Stimulated activated naive CD4-positive, alpha-beta T cell treated with Interleukin-2 at 50 U/mL for 16 hours (primary cell): ENCODE measurements at places on chromosomes 12 and 14.

DNA sequence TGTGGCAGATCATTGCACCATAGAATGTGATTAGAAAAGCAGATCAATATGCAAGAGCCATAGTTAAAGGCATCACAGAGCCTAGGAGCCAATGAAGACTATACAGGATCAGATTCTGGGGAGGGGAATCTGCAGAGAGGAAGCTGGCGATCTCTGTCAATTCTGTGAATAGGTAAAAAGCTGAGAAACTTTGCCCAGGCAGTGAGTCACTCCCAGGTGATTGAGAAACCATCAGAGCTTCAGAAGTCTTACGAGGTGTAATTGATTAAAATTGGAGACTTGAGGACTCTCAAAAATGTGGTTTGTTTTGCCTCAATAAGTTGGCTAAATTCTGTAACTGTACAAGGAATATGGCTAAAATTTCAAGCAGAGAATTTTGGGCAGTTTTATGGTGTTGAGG is 41.7 kb upstream of the TSPAN11 start:
- DNase-seq, result no peak

DNA sequence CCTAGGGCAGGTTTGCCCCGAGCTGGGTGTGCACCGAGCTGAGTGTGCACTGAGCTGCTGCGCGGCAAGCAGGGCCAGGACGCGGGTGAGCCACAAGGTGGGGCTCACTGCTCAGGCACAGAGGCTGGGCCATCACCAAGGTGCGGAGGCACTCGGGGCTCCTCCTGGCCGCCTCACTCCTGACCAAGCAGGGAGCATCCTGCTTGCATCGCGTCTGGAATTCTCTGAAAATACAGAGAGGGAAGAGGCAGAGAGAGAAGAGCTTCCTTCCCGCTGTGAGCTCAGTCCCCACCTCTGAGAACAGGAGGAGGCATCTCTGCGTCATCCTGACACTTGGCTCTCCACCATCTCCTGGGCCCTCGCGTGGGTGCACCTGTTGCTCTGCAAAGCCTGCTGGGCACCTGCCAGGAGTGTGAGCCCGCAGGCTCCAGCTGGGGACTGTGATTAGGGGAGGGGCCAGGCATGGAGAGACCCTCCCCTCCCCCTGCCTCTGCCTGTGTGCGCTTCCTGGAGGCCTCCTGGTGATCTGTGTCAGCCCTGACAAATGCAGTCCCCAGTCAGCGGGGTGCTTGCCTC is 116.3 kb downstream of the GLT1D1 start:
- no peak for DNase-seq

DNA sequence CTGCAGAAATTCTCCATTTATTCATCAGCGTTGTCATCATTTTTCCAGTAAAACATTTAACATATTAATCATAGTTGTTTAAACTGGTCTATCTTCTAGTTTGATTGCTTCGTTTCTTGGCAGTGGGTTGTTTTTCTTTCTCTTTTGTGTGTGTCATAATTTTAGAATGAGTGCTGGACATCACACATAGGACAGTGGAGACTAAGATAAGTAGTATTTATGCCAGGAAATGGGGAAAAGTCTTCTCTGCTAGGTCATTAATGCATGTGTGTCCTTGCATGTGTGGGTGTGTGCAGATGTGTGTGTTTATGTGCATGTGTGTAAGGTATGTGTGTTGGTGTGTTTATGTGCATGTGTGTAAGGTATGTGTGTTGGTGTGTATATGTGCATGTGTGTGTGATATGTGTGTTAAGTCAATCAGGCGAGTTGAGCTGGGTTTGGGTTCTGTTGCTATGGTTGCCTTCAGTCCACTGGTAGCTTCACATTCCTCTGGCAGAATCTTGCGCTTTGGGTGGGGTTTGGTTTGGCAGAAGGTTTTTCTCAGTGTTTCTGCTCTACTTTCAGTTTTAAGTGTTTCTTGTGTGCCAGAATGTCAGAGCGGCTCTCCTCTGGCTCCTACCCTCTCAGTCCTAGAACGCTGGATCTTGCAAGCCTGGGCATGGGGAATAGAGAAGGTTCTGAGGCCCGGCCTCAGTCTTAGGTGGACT is 7.8 kb upstream of the ADGRD1 start:
- no peak for DNase-seq

DNA sequence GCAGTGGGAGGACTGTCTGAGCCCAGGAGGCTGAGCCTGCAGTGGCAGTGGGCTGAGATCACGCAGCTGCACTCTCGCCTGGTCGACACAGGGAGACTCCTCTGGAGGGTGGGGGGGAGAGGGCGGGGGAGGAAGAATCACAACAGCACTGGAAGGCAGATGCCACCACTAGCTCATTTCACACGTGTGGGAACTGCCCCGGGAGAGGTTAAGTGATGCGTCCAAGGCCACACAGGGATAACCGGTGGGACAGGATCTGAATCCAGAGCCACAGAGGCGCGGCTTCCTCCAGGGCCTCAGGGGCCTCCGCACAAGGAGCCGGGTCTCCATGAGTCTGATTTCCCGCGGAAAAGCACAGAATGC is 20.8 kb downstream of the STX2 start:
- DNase-seq, result no peak

DNA sequence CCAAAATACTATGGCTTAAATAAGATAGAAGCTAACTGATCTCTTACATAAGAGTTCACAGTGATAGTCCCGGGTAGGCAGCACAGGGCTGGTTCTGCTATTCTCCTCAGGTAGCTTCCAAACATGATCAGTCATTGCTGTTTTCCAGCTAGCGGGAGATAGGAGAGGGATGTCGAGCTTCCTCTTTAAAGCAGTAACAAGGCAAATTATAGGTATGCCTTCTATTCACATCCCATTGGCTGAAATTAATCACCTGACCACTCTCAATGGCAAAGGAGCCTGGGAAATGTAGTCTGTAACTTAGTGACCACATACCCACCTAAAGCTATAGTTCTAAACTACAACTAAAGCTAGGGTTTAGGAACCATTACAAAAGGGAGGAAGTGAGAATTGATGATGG is 34.5 kb upstream of the VRK1 start:
- no peak for DNase-seq

DNA sequence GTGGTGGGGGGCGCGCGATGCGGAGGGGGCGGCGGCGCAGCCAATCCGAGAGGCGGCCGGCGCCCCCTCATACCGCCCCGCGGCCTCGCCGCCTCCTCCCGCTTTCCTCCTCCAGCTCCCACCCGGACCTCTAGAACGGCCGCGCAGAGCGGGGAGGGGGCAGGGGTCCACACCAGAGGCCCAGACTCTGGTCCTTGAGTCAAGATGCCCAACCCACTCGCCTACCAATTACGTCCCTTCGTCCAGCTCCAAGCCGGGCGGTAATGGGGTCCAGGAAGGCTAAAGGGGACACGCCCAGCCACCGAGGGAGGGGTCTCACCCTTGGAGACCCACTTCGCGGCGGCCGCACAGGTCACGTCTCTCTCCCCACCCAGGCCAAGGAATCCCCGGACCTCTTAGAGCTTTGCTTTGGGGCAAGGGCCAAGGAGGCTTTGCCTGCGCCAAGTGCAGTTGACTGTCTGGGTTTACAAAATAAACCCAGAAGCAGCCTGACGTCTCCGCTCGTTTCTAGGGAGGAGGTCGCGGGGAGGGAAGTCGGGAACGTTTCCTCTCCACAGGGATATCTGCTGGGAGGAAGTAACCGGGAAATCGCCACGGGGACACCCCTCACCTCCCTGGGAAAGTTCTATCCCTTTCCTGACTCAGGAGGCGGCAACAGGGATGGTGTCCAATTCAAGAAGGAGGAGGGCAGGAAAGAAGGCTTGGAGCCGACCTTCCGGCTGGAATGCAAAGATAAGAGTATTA is 394 bp upstream of the AMIGO2 start:
- DNase-seq, result peak; percentile 37

DNA sequence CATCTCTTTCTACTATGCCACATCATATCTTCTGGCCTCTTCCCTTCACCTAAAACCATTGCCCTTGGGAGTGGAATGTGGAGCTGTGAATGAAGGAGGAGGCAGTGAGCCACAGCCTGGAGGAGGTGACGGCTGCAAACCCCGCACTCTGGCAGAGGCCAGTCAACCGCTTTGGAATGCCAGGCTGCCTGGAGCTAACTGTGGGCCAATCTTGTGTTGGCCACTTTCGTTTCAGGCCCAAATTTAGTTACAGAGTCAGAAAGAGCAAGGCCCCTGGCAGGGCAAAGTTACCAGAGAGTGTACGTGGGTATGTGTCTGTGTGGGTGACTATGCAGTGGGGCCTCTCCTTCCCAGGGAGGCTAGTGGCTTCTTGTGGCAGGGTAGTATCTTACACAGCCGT is 40.1 kb downstream of the CACNA1C start:
- no peak for DNase-seq

DNA sequence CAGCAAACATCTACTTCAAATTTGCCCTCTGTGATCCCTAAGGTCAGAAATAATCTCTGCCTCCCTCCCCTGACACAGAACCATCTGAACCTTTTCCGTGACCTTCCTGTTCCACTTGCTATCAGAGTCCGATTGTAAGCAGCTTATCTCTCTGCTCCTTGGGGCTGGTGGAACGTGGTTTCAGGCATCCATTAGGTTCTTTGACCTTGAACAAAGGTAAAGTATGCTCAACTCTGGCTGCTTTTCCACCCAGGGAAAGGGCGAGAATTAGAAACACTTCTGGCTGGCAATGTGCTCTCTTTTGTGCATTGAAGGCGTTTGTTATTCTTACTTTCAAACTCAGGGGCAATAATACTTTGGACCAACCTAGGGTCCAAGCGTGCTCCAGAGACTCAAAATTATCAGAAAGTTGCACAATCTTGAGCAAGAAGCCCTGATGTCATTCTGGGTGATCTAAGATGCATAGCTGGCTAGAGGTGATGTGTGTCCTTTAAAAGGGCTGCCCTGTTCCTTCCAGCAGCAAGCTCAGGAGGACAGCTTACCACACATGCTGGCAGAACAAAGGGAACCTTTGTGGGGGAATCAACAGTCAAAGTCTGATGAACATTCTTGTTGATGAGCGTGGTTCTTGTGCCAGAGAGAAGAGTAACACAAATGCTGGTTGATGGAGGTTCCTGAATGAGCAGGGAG is 29.8 kb downstream of the ADGRD1 start:
- no peak for DNase-seq

GRCh38 chr12:32104572-32105355 is 1.9 kb upstream of the BICD1 start:
- DNase-seq, result no peak

- DNase-seq, result no peak
Measured at GRCh38 chr12:132170094-132170636, 25.9 kb downstream of the NOC4L start.

DNA sequence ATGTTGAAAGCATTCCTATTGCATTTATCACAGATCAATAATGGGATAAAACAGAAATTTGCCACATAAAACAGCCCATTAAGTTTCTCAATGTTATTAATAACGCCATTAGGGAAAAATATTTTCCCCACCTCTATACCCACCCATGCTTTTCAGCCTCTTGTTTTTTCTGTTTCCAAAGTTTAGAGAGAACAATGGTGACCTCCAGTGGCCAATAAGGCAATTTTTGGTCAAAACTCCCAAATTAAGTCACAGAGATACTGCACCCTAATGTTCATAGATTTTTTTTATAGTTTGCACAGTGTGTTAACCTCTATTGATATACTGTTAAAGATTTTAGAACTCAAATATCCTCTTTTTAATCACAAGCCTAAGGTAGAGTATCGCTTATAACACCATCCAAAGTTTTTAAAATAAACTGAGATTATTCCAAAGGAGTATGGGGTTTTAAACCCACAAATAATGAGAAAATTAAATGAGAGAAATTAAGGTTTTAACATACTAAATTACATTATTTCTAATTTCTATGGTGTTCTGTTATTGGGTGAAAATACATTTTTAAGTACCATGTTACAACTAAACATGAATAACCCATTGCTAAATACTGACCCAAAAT is 184.7 kb upstream of the DCN start:
- no peak for DNase-seq

- no peak for DNase-seq
Measured at GRCh38 chr14:30354439-30354838, 204.5 kb upstream of the G2E3 start.

DNA sequence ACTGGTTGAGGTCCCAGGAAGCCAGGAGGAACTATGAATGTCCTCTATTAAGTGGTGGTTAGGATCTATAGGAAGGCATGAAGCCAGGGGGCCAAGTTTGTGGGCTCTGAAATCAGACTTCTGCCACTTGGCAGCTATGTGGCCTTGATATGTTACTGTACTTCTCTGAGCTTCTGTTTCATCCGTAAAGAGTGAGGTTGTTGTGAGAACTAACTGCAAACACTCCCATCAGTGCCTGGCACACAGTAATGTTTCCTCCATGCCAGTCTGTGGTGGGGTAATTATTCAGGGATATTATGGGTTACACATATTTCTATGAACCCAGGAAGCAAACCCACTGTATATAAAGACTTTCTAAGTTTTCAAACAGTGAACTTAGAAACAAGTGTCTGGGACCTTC is 57.4 kb downstream of the PLXNC1 start:
- no peak for DNase-seq

DNA sequence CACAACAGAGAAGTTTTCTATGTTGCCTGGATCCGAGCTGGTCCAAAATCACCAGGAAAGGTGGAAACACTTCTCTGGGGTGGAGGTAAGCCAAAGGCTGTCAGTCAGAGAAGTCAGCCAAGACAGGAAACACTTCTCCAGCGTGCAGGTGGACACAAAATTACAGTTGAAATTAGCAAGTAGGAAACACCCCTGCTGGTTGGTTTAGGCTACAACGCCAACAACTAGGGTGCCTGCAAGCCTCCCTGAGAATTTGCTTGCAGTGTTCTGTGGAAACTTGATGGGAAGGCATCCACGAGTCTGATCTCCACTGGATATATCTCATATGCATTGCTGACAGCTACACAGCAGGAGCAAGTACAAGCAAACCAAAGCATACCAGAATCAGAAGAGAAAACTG is 600.5 kb downstream of the RERGL start:
- no peak for DNase-seq

GRCh38 chr12:83939718-83940117 is 972.9 kb downstream of the SLC6A15 start:
- DNase-seq, result no peak

GRCh38 chr12:110179291-110179690 is 55.1 kb downstream of the IFT81 start:
- DNase-seq, result no peak

DNA sequence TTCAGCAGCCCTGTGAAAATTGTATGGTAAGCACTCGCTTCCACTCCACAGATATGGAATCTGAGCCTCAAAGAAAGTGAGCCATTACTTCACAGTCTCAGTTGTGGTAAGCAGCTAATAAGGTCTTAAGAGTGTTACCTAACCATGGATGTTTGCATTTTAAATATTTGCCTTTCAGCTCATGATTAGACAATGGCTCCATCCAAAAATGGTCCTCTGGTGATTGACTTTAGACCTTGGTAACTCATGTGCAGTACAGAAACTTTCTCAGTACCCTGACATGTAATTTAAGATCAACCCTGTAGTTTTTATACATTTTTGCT is 1.8 kb downstream of the A2M start:
- DNase-seq, result no peak

DNA sequence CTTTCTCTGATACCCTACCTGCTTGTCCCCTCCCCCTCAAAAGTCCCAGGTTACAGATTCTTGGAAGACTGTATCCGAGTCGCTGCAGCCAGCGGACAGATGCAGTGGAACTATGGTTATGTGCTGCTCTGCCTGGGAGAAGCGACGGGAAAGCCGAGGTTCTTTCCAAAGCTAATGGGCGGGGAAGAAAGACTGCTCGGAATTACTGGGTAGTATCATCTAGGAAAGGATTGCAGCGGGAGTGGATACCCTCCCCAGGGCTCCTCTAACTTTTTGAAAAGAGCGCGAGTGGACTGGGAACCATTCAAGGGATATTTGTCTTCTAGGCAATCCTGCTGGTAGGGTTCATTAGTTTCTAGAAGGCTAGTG is 1.4 kb downstream of the PTHLH start:
- DNase-seq, result no peak

GRCh38 chr12:132474237-132474741 is 15.7 kb upstream of the FBRSL1 start:
- peak; percentile 50 for DNase-seq
